ENCODE measurements at places on chromosomes 12 and 14.

DNA sequence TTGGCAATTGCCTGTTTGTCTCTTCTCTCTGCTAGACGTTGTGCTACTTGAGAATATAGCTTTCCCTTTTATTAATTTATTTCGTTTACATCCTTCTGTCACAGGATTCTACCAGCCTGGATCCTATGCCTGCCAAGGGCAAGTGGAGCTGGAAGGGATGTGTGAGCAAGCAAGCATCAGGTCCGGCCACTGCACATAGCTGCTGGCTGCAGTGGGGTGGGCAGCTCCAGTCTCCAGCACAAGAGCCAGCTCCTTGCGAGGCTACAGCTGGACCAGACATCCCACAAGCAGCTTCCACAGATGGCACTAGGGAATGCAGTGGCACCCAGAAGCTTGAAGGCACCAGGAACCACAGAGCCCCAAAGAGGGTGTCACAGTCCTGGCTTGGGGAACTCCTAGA is 225.0 kb downstream of the KCNC2 start:
- no peak for DNase-seq

- DNase-seq, result no peak
Measured at GRCh38 chr14:88542857-88543795, 11.7 kb downstream of the PTPN21 start.

GRCh38 chr14:51783765-51784164 is 76.6 kb upstream of the GNG2 start:
- no peak for DNase-seq

DNA sequence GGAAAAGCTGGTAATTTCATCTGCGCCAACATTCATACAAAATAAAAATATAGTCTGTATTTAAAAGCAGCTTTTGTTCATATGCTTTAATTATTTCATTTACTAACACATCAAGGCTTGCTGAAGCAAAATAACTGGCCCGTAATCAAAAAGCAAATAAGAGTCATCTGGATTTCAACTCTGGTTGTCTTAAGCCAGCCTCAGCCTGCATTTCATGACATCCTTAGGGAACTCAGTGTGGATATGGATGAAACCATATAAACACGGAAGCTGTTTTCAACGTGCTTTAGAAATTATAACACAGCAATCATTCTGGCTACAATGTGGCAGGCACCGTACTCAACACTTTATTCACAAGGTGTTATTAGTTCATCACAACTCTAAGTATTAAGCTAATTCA is 852 bp downstream of the COX16 start:
- DNase-seq, result no peak

Data from stimulated activated CD4-positive, alpha-beta T cell treated with anti-CD3 and anti-CD28 coated beads, TNF-alpha, amount 100 ng/mL, for 1 hour (primary cell).